ENCODE measurements at places on chromosomes 2 and 18.

- no peak for DNase-seq
These were observed 957.1 kb upstream of the CHAC2 start for GRCh38 chr2:52810460-52810859.

- DNase-seq, result no peak
These were observed 25.9 kb downstream of the GREB1 start for GRCh38 chr2:11559786-11560155.

DNA sequence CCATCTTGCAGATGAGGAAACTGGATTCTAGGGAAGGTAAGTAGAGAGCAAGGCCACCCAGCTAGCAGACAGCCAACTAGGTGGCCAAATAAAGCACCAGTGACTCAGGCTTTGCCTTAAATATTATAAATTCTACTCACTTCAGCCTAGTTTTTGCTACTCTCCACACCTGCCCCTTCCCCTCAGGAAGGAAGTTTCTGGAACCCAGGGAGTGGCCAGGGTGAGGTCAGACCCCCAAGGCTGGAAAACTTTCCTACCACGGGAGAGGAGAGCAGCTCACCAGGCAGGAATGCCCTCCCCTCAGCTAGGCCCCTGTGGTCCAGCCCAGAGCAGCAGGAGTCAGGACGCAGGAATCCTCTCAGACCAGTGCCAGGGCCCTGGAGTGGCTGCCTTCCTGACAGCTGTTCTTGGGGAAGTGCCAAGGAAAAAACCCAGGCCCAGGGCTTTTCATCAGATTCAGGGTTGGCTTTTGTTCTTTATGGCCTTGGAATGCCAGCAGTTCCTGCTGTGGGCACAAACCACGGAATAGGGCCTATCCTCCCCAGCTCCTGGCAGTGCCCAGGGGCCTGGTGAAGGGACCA lies 5.1 kb upstream of the PAX8 start:
- no peak for DNase-seq

- no peak for DNase-seq
These were observed 24.8 kb downstream of the ATP9B start for GRCh38 chr18:79093986-79094385.

Data from T47D (cell line).